ENCODE measurements at places on chromosomes 1 and 21.
A peak's percentile ranks its signal among the peaks of the same experiment; 100 is the strongest.

- no peak for DNase-seq
These were observed 23.5 kb downstream of the BACH1 start for GRCh38 chr21:29321932-29322928.

- no peak for DNase-seq
These were observed 19.8 kb downstream of the CD34 start for GRCh38 chr1:207891148-207891547.

- DNase-seq: peak; percentile 87
These were observed 44.9 kb downstream of the PAFAH2 start for GRCh38 chr1:25952841-25953401.

DNA sequence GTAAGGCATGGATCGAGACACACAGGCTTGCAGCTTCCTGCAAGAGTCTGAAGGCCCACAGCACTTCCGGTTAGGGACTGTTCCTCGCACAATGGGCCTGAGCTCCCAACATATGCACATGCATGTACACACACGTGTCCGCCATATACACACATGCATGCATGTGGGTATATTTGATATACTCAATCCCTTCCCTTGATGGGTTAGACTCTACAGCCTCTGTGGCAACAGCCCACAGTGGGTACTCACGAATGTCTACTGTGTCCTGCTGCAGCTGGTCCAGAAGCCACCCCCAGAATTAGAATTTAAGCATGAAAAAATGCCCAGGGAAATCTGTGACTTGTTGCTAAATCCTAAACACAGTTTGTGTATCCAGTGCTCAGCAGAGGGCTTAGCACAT is 9.9 kb downstream of the F3 start:
- DNase-seq: no peak
